ENCODE measurements at places on chromosomes 16 and 17.
A peak's percentile ranks its signal among the peaks of the same experiment; 100 is the strongest.

DNA sequence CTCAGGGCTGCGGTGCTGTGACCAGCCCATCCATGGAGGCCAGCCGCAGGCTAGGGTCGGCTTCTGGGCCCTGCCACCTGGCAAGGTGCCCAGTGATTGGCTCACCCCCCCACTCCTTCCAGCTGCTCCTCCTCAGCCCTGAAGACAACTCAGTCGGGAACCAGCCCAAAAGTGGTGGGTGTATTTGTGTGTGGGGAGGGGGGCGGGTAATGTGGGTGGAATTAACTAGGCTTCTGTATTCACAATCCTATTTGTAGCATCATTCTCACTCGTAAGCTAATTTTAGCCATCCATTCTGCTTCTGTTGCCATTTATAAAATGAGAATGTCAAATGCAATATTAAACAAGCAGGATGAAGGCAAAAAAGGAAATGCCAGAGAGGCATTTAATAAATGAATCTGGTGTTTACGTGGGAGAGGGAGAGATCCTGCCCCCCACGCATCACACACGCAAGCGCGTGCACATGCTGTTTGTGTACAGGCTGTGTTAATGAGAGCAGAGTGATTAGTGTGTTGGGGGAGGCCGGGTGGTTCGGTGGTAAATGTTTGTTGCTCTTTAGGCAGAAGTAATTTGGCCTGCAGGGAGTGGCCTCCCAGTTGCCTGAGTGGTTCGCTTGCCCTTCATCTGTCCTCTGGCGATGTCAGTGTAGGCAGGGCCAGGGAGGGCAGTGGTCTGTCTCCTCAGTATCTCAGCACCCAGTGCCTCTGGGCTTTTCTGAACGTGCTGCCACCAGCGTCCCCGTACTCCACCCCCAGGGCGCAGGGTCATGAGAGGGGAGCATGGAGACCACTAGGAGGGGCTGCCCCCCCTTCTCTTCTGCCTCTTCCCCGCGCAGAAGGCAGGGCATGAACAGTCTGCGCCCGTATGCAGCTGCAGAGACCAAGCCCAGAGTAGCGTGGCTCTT, 140.1 kb downstream of the CCDC182 start:
- peak; percentile 6 for DNase-seq

GRCh38 chr16:50088302-50088701, 22.5 kb downstream of the HEATR3 start:
- DNase-seq: no peak

GRCh38 chr17:44979426-44979995, 11.4 kb upstream of the C1QL1 start:
- DNase-seq: no peak

DNA sequence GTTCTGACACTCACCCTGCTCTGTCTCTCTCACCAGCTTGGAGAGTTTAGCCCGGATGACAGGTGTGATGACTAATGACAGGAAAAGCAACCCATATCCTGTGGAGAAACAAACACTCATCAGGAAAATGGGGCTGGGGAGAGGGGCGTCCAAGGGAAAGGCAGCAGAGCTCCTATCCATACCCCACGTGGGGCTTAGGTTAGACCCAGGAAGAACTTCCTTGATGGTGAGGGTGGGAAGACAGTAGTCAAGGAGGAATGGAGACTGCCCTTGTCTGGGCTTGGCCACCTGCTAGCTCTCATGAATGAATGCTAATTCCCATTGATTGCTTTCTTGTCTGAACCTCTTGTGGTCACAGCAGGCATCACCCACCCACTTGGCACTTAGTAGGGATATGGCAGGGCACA, 3.8 kb downstream of the SLC46A1 start:
- no peak for DNase-seq

GRCh38 chr17:49071106-49071505, 61.5 kb upstream of the B4GALNT2 start:
- no peak for DNase-seq

DNA sequence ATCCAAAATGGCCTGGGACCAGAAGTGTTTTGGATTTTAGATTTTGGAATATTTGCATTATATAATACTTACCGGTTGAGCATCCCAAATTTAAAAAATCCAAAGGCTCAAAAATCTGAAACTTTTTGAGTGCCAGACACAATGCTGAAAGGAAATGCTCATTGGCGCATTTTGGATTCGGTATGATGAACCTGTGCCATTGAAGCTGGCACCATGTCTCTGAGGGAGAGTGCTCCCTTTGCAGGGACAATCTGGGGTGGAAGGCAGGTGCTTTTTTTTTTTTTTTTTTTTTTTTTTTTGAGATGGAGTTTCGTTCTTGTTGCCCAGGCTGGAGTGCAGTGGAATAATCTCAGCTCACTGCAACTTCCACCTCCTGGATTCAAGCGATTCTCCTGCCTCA, 17.7 kb downstream of the SMTNL2 start:
- DNase-seq: no peak

GRCh38 chr17:33750943-33751701, 458.0 kb upstream of the ASIC2 start:
- DNase-seq: peak; percentile 78

- DNase-seq: no peak
Measured at GRCh38 chr17:378068-378467, 25.5 kb upstream of the RPH3AL start.

GRCh38 chr17:77011173-77012011, 129.4 kb upstream of the SEC14L1 start:
- peak; percentile 70 for DNase-seq

DNA sequence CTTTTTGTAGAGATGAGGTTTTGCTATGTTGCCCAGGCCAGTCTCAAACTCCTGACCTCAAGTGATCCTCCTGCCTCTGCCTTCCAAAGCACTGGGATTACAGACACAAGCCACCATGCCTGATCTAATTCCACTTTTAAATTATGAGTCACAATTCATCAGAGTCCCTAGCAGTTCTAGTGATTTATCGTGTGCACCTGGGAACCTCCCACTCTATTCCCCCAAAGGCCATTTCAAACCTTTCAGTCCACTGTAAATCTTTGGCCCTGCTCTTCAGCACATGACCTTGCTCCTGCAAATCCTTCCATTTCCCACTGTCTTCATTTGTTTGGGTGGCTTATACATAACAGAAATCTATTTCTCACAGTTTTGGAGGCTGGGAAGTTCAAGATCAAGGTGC, 73.0 kb downstream of the HS3ST2 start:
- DNase-seq: no peak

- no peak for DNase-seq
Measured at GRCh38 chr17:37475731-37476420, 13.8 kb upstream of the DUSP14 start.

- peak; percentile 55 for DNase-seq
Measured at GRCh38 chr16:4487955-4488498, 11.8 kb downstream of the HMOX2 start.

GRCh38 chr17:7528842-7529241, 20.0 kb upstream of the TNFSF12 start:
- no peak for DNase-seq

GRCh38 chr16:49342336-49343265, 31.0 kb upstream of the C16orf78 start:
- no peak for DNase-seq

- DNase-seq: no peak
Measured at GRCh38 chr17:57385975-57386374, 129.7 kb downstream of the MSI2 start.

GRCh38 chr17:9594065-9594464, 17.6 kb downstream of the CFAP52 start:
- no peak for DNase-seq

- no peak for DNase-seq
Measured at GRCh38 chr17:5563456-5563855, 20.9 kb downstream of the NLRP1 start.

DNA sequence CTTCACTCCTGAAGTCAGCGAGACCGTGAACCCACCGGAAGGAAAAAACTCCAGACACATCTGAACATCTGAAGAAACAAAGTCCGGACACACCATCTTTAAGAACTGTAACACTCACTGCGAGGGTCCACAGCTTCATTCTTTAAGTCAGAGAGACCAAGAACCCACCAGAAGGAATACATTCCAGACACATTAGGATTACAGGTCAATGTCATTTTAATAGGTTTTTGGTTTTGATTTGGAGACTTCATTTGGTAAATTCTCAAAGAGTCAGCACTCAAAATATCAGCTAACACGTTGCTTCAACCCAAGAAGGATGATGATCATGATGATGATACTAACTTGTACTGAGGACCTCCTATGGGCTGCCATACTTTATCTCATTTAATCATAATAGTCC, 7.6 kb upstream of the BMERB1 start:
- DNase-seq: no peak

- peak; percentile 80 for DNase-seq
Measured at GRCh38 chr16:83994087-83994486, 26.0 kb downstream of the NECAB2 start.

DNA sequence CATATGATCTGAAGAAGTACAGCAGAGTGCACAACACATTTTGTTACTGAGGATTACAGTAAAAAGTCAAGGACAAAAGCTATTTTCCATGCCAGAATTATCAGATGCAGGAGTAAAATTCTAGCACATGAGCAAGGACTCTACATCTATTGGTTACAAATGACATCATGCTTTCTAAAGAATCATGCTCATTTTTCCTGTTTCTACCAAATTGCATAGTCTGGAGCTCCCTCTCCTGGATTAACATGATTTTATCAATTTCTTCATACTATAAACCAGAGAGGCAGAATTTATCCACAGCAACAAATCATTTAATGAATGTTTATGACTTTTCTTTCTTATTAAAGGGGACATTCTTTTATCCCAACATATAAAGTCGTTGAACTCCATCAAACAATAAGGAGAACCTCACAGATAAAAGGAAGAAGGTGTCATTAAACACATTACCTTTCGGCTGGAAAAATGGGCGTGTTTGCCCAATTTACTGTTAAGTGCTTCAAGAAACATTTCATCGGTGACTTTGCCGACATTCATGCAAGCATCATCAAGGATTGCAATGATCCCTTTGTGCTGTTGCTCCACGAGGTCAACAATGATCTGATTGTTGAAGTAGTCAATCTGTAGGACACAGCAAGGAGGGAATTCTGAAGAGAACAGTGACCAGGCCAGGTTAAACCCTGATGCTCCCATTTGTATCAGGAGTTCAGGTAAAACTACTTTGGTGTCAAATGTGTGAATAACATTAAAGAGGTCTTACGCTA, 121.7 kb downstream of the MYO1D start:
- peak; percentile 82 for DNase-seq

- no peak for DNase-seq
Measured at GRCh38 chr17:7818746-7819645, 15.0 kb upstream of the KDM6B start.

GRCh38 chr17:81044764-81045589, 10.0 kb downstream of the BAIAP2 start:
- peak; percentile 49 for DNase-seq
